ENCODE measurements at places on chromosomes 16 and 17.

GRCh38 chr17:2780256-2780655, 16.0 kb upstream of the RAP1GAP2 start:
- no peak for DNase-seq

- no peak for DNase-seq
Measured at GRCh38 chr16:19837984-19838707, 46.5 kb downstream of the GPRC5B start.

GRCh38 chr16:74563828-74564263, 43.1 kb downstream of the GLG1 start:
- no peak for DNase-seq

DNA sequence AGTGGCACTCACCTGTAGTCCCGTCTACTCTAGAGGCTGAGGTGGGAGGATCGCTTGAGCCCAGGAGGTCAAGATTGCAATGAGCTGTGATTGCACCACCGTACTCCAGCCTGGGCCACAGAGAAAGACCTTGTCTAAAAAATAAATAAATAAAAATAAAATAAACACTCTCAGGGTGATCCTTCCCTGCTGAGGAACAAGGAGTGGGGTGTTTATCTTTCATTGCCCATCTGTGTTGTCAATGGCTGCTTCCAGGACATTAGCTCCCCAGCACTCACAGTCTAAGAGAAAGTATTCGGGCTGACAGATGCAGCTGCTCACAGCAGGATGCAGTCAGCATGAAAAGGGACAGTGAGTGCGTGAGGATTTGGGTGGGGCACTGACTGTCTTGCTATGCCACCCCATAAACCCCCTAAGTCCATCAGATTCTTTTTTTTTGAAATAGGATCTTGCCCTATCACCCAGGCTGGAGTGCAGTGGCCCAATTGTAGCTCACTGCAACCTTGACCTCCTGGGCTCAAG, 31.3 kb upstream of the RBBP6 start:
- DNase-seq, result no peak

- no peak for DNase-seq
Measured at GRCh38 chr16:79713609-79714309, 113.2 kb upstream of the MAF start.

DNA sequence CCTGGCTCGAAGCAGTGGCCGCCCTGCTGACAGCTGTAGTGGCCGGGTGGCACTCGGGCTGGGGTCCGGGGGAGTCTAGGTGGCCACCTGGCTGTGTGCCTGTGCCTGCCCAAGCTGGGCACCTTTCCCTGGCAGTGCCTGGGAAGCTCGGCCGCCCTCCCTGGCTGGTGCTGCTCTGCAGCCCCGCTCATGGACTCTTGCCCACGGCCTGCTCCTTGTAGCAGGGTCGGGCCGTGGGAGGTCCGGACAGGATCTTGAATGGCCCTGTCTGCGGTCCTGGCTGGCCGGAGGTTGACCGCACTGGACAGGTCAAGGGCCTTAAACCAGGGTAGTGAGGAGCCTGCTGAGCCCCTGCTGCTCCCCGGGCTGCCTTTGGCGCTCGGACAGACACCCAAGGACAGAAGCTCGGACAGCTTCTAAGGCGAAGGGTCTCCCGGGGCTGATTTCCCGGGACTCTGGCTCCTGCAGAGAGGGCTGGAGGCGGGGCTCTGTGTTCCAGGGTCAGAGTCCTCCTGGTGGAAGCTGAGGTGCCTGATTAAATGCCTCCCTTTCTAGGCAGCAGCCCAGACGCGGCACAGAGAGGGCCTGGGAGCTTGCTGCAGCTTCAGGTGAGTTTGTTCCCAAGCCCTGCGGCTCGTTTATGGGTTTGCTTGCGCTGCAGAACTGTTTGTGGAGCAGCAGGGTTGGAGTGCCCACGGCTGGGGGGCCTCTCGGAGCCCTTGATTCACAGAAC, 6.0 kb downstream of the CAPN15 start:
- DNase-seq, result no peak

DNA sequence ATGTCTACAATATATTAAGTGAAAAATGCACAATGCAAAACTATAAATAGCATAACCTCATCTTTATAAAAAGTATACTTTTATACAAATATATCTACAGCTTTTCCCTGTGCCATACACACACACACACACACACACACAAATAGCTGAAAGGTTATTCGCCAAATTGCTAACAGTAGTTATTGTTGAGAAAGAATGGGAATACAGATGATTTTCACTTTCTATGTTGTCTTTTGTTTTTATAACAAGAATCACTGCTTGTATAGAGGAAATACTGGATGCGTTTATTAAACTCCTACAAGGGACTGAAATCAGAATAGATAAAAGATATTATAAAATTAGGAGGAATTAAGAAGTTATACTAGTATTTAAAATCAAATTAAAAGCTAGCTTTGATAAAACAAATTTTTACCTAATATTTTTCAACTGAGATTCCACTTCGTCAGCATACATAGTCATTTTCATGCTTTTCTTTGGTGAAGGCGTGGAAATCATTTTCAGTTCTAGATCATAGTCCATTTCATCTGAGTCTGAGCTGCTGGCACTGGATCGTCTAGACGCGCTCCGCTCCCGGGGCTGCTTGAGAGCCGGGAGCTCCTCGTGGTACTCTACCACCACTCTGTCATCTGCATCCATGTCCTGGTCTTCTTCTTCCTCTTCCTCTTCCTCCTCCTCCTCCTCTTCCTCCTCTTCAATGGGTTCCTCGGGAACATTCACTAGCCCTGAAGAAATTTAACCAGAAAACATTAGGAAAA, 17.0 kb upstream of the ITGAE start:
- no peak for DNase-seq

- DNase-seq, result no peak
Measured at GRCh38 chr17:79023180-79023705, 726 bp upstream of the C1QTNF1 start.

DNA sequence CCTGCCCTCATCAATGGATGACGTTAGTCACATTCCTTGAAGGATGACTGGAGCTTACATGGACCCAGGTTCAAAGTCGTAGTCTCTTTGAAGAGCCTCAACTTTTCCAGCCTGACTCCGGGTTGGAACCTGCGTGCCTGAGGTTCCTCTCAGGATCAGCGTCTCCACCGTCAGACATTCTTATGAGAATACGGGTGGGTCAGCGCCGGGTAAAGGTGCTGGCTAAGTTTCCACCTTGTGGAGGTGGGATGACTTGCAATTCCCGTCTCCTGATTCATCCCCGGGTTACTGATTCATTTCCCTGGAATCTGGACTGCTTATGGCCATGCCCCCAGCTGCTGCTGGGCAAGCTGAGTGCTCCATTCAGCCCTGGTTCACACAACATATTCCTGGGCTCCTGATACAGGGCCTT, 38.9 kb upstream of the CMIP start:
- no peak for DNase-seq

- no peak for DNase-seq
Measured at GRCh38 chr16:58037365-58038057, 12.0 kb downstream of the MMP15 start.

DNA sequence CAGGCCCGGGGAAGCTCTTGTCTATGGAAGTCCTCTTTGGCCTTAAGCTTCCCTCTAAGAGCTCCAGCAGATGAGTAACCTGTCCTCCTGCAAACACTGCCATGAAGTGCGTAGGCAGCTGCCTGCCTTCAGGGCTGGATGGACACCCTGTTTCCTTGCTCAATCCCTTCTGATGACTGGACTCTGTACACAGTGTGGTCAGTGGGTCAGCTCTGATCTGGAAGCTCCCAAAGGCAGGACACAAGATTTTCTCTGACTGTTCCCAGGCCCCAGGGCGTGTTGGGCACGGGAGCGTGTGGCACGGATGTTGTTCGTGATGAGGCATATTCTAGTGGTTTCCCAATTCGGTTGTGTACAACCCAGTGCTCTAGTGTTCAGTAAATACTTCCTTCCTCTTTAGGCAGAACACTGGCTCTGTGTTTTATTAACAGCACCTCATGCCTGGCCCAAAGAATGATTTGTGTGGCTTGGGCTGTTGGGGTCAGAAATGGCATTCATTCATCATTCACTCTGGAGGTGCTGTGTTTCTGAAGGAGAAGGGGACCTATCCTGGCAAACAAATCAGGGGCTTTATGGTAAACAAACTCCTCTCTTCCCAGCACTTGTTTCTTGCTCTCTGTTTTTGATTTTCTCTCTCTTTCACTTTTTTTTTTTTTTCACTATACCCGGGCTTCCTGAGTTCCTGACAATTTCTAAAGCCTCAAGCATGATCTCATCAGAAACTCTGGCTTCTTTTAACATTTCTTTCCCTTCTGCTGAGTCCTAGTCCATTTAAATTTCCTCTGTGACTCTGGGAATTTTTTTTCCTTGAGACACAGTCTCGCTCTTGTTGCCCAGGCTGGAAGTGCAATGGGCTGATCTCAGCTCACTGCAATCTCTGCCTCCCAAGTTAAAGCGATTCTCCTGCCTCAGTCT, 12.0 kb upstream of the RNF157 start:
- no peak for DNase-seq

DNA sequence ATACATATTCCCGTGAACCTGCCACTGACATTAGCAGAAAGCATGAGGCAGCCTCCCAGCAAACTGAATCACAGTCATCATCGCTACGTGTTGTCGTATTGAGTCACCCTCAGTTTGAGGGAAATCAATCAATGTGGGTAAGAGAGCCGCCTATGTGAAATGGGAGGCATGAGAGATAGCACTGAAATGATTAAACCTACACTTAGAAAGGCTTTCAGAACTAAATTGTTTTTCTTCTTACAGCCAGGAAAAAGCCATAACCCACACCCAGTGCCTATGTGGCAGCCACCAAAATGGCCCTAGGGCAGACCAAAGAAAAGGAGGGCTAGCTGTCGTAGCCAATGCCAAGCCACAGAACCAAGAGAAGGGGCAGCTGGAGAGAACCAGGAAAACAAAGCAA, 90.5 kb downstream of the ADAMTS18 start:
- DNase-seq, result no peak
